ENCODE measurements at places on chromosomes 3 and 15. TPM values are rescaled to one million over a fixed set of nuclear protein-coding genes. Genes with fewer than 3 reads are reported as not detected.

Gene UCN2
- not detected for total RNA-seq

GRCh38 chr15:71011503-71012155 lies 103.6 kb upstream of the THSD4 start:
- peak; percentile 2 for DNase-seq

GRCh38 chr15:65072027-65072426 lies 4.2 kb upstream of the RASL12 start:
- DNase-seq, result no peak

Gene HEMK1
- 27.4 TPM for total RNA-seq

Gene TMA7
- 250 TPM for total RNA-seq

DNA sequence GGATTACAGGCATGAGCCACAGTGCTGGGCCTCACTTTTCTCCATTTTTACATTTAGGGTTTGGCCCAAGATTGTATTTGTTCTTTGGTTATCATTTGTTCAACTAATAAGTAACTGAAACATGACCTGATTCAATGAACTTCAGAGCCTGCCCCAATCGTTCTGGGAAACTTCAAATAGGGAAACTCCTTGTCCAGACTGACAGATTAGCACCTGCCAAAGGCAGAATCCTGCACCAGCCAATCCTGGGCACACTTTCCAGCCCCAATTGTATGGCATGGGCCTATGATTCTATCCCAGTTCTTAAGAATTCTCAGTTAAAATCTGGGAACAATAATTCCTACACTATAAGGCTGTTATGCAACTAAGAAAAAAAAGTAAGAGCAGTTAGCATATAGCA lies 18.3 kb upstream of the RAB43 start:
- no peak for DNase-seq

GRCh38 chr3:81463781-81464180 lies 297.7 kb downstream of the GBE1 start:
- DNase-seq, result no peak

DNA sequence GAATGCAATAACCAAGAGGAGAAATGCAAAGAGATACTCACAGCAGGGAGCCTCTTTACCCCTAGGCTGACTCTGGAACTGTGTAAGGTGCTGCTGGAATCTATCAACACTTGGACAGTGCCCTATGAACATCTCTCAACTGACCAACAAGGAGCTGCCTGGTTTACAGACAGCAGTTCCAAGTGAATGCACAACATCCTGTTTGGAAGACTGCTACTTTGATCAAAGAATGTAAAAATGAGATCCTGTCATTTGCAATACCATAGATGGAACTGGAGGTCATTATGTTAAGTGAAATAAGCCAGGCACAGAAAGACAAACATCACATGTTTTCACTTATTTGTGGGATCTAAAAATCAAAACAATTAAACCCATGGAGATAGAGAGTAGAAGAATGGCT lies 136.3 kb downstream of the IMPG2 start:
- DNase-seq, result no peak

Gene SNX1
- total RNA-seq, result 126 TPM
